ENCODE measurements at places on chromosomes 4 and X.

DNA sequence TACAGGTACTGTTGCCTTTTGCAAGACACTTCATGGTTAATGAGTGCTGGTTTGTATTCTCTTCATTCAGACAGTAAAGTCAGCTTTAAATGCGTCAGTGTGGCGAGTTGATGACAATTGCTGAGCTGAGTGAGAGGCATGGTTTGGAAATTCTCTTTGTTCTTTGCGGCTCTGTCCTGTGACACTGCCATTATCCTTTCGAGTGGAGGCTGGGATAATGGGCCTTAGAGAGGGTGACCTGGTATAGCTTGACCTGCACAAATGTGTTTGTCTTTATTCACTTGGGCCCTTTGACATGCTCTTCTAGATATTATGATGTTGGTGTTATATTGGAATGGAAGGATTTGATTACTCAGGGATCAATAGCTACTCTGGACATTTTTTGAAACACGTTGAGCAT, 208.5 kb upstream of the FAT1 start:
- DNase-seq, result no peak

GRCh38 chr4:122854447-122855352, 28.1 kb downstream of the FGF2 start:
- no peak for DNase-seq

GRCh38 chr4:89625599-89626293, 211.2 kb downstream of the SNCA start:
- no peak for DNase-seq

DNA sequence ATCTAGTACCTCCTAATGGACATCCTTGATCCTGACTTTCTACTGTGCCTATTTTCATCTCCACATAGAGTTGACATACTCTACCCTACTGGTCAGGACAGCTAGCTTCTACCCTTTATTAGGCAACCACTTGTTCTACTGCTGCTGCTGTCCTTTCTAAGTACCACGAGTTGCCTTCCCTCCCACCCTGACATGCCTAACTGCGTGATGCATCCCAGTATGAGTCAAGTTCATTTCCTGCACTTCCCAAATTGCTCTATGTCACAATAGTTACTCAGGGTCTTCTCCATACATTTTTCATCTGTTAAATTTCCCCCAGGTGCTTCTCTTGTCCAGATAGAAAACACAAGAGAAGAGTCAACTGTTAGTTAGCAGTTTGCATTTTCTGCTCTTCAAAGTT, 133.4 kb downstream of the TBC1D19 start:
- peak; percentile 82 for DNase-seq

GRCh38 chr4:71520850-71521249, 182.0 kb downstream of the SLC4A4 start:
- peak; percentile 9 for DNase-seq

GRCh38 chr4:23413631-23414030, 476.2 kb downstream of the PPARGC1A start:
- no peak for DNase-seq

DNA sequence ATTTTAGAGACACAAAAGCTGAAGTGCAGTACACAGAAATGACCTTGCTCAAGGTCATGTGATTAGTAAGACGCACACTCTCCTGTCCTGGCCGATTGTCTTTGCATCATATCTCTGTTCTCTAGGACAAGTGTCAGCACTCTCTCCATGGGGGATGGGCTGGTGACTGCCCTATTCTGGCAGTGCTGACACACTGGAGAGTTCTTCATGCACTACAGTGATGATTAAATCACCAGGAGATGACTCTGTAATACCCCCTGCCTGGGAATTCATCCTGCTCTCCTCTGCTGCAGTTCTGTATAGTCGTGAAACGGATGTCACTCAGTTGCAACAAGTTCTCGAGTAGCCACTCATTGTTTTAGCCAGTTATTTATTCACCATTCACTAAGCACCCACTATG, 5.3 kb upstream of the SHISA3 start:
- DNase-seq, result no peak

DNA sequence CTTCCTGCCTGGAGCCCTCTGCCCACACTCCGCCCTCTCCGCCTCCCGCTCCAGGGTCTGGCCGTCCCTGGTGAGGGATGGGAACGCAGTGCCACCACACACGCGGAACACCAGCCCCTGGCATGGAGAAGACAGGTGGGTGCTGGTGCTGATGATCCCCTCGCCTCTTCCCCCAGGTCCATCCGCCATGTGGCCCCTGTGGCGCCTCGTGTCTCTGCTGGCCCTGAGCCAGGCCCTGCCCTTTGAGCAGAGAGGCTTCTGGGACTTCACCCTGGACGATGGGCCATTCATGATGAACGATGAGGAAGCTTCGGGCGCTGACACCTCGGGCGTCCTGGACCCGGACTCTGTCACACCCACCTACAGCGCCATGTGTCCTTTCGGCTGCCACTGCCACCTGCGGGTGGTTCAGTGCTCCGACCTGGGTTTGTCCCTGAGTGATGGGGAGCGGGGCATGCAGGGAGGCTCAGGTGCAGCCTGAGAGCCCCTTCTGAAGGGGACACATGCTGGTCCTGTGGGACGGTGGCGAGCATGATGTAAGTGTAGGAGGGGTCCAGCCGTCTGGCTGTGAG, 9.8 kb downstream of the BGN start:
- DNase-seq, result no peak

DNA sequence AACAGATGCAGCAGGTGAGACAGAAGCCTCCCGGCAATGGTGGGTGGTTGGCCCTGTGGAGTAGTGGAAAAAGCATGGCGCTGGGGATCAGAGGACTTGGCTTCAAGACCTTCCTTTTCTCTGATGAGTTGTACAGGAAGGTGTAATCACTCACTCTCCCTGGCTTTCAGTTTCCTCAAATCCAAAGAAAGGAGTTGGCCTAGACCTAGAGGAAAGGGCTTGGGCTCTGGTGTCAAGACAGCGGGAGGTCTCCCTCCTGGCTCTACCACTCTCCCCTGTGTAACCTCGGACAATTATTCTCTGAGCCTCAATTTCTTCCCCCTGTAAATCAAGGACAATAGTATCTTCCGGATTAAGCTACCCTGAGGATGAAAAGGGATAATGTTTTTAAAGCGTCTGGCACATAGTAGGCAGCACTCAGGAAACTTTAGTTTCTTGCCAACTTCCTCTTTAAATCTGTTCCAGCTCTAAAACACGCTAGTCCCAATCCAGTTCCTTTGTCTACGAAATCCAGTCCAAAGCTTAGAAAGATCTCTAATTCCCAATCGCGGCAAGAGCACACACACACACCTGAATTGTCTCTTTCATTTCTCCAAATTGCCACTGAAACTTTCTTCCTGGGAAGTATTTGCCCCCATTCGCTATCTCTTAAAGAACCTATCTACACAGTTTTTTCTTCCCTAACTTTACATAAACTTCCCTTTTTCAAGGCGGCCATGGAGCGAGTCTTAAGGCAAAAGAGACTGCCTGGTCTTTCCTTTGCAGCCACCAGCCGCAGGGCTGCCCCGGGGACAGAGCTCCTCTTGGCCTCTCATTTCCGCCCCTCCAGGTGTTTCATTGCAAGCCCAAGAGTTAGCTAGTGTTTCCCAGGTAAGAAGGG, 29.9 kb upstream of the GPC4 start:
- DNase-seq, result no peak

All from HS-27A (cell line).